Activated T-helper 17 cell treated with anti-CD3 and anti-CD28 coated beads, Interleukin-2, amount 50 U/mL, for 72 hours (primary cell): ENCODE measurements at places on chromosomes 5 and 9. TPM values are rescaled to one million over a fixed set of nuclear protein-coding genes. Genes with fewer than 3 reads are reported as not detected.

The GDA gene
- not detected for total RNA-seq

GRCh38 chr5:91787718-91788117 is 404.6 kb upstream of the ARRDC3 start:
- no peaks in the 10 kb centered on the region for H3K36me3 ChIP-seq
- H3K27ac ChIP-seq, result no peak overlapping the region
- no peak for ATAC-seq

- H3K27ac ChIP-seq, result no peak overlapping the region
- H3K27me3 ChIP-seq, result peaks cover 30% of the 10 kb centered on the region
- no peaks in the 10 kb centered on the region for H3K4me1 ChIP-seq
- H3K36me3 ChIP-seq, result no peaks in the 10 kb centered on the region
- no peak for ATAC-seq
- H3K4me3 ChIP-seq, result no peak overlapping the region
These were observed 2.9 kb downstream of the HTR1A start for GRCh38 chr5:63959177-63959982.

GRCh38 chr5:116375926-116376325 is 198.7 kb downstream of the SEMA6A start:
- H3K4me1 ChIP-seq, result no peaks in the 10 kb centered on the region
- no peak overlapping the region for H3K4me3 ChIP-seq
- H3K27ac ChIP-seq, result no peak overlapping the region

GRCh38 chr5:120466341-120467006 is 2.4 kb downstream of the PRR16 start:
- no peaks in the 10 kb centered on the region for H3K36me3 ChIP-seq
- peaks cover 30% of the 10 kb centered on the region for H3K27me3 ChIP-seq
- no peak overlapping the region for H3K4me3 ChIP-seq
- no peaks in the 10 kb centered on the region for H3K4me1 ChIP-seq

- H3K27ac ChIP-seq, result no peak overlapping the region
- H3K27me3 ChIP-seq, result no peaks in the 10 kb centered on the region
These were observed 38.4 kb downstream of the SPIN1 start for GRCh38 chr9:88426651-88427050.
